ENCODE measurements at places on chromosomes 5 and 9. TPM values are rescaled to one million over a fixed set of nuclear protein-coding genes. Genes with fewer than 3 reads are reported as not detected.

SH3PXD2B gene
- total RNA-seq = 28.1 TPM

ORM2 gene
- total RNA-seq = not detected

DNA sequence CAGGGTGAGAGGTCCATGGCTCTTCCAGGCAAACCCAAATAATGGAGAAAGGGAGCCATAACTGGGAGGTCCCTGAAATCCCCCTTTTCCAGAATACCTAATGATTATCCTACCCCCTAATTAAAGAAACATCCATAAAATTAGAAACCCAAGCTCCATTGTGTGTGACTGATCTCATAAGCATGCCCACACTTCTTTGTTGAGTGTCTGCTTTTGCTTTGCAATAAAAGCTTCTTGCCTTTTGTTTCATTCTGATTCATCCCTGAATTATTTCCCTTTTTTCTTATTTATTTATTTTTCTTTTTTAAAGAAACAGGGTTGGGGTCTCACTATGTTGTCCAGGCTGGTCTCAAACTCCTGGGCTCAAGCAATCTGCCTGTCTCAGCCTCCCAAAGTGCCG lies 33.1 kb downstream of the BTF3 start:
- H3K27me3 ChIP-seq = no peaks in the 10 kb centered on the region
- DNase-seq = no peak
- H3K4me3 ChIP-seq = no peak overlapping the region
- H3K4me1 ChIP-seq = no peaks in the 10 kb centered on the region
- no peaks in the 10 kb centered on the region for H3K36me3 ChIP-seq
- H3K27ac ChIP-seq = no peak overlapping the region

ADGRD2 gene
- total RNA-seq = not detected

- H3K4me3 ChIP-seq = no peak overlapping the region
- H3K36me3 ChIP-seq = no peaks in the 10 kb centered on the region
- no peak overlapping the region for H3K27ac ChIP-seq
- no peaks in the 10 kb centered on the region for H3K4me1 ChIP-seq
Observed at GRCh38 chr5:128213340-128213739, 129.8 kb downstream of the SLC12A2 start.

MRPS2 gene
- total RNA-seq = 88.8 TPM

All from A673 (cell line).